WTC11 (cell line): ENCODE measurements at places on chromosomes 12 and 14.

DNA sequence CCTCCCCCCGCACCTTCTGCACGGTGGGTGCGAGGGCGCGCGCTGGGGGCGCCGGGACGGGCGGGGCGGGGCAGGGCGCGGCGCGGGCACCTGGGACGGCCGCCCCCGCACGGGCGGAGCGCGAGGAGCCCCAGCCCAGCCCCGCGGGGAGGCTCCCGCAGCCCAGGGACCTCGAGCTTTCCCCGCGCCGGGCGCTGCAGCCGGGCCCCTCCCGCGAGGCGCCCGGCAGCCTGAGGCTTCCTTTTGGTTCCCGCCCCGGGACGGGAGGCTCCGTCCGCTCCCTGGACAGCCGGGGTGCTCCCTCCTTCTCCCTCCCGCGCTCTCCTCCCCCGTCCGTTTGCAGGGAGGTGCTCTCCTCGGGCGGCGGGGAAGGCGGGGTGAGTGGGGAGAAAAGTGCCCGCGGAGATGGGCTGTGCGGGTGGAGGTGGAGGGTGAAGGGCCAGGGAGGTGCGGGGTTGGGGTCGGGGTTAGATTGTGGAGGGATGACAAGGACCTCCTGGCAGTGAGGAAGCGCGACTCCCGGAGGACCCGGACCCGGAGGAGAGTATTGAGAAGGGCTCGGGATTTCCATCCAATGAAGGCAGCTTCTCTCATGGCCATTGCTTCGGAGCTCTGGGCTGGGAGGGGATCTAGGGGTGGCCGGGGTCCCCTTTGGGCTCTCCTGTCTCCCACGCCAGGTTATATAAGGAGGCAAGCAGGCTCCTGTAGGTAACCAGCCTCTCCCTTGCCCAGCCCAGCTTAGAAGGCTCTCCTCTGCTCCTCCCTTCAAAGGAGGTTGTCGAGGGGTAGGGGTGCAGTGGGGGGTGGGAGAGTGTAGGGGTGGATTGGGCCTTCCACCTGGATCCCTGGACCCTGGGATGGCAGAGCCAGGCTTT is 645 bp downstream of the JDP2 start:
- DNase-seq: peak; percentile 21

DNA sequence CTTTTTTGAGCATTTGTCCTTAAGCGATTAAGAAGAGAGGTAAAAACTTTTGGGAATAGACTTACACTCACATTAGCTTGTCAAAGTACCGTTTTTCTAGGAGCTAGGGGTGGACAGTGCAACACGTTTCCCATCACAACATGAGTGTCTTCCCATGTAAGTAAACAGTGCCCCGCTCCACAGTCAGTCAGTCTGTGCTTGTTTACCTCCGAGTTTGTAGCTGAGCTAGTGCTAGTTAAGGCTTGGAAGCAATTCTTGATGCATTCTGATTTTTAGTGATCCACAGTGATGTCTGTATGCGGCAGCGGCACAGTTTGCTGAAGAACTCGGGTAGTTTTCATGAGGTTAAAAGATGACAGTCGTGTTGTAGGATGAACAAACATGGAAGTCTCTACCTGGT is 941 bp downstream of the ZDHHC17 start:
- DNase-seq: no peak

DNA sequence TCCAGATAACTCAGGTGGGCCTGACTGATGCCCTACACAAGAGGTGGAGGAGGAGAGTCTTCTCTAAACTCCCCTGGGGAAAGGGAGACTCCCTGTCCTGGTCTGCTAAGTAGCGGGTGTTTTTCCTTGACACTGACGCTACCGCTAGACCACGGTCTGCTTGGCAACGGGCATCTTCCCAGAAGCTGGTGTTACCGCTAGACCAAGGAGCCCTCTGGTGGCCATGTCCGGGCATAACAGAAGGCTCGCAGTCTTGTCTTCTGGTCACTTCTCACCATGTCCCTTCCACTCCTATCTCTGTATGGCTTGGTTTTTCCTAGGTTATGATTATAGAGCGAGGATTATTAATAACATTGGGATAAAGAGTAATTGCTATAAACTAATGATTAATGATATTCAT is 965.5 kb downstream of the TMEM121 start:
- peak; percentile 27 for DNase-seq

DNA sequence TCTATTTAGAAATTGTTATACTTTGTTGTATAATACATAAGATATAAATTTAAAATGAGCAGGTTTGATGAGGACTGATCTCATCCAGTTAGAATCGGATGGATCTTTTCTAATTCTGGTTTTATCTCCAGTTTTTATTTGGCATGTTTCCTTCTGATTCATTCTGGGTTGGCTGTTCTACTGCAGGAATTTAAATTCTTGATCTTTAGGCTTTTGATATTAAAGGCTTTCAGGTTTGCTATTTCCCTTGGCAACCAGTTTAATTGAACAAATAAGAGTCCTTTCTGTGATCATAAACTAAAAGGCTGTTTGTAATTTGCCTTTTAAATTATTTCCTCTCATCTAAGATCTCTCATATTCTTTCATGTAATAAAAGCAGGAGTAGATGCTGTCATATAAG is 83.4 kb downstream of the PDE6H start:
- DNase-seq: no peak

DNA sequence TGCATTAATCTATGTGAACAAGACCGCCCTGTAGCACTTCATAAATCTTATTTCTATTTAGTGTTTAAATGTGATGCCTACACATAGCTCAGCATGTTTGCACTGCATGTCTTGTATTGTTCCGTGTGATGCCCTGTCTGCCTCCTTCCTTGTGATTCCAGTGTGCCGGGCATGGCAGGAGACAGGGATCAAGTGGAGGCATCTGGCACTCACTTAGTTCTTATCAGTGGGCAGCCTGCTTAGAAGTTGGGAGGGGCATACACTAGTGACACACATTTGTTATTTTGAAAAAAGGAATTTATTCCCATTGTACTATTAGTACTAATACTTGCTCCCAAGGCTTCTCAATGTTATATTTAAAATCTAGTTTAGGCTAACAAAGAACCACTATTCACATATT is 176.4 kb downstream of the KCNA5 start:
- no peak for DNase-seq

DNA sequence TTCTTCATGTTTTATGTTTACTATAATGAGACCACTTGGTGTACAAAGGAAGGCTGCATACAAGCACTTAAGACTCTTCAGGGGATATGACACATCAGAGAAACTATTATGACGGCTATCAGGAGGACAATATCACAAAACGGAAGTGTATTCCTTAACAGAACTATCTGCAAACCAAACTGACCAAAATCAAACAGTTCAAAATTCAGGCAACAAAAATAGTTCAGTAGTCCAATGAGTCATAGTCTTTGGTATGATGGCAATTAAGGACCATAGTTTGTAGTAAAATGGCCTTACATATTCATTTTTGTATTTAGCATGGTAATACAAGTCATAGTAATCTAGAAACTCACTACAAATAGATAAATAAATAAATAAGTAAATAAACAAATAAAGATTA is 1638.7 kb upstream of the SEL1L start:
- no peak for DNase-seq

DNA sequence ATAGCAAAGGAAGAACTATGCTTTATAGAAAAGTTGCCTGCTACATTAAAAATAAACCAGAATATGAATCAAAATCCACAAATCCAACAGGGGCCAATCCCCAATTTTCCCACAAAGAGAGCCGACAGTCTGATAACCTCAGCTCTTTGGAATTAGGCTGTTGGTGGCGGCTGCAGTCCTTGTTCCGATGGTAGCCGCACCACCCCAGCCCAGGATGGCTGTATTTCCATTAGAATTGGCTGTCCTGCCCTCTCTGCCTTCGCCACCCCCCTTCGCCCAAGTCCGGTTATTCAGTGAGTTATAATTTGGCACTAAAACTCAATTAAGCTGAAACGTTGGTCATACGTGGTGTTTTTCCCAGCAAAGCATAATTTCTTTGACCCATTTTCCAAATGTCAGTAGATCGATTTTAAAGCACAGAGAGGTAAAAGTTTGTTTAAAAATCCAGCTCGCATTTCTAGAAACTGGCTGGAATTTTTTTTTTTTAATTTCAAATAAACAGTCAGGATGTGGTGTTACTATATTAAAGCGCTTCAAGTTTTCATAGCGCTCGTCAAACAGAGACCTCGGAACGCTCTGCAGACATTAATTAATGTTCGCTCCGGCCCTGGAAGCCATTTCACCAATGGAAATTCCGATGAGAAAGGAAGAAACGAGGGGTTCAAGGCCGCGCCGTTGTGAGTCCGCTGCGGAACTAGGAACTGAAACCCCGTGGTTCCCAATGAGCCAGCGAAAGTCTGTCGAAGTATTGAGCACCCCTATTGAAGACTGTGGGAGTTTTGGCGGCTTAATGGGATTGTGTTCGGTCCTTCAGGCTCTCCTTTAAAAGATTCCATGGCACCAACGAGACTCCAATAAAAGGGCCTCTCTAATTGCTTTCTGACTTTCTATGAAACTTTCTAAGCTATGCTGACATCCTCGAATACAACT is 104.8 kb upstream of the DIO3 start:
- DNase-seq: peak; percentile 38

DNA sequence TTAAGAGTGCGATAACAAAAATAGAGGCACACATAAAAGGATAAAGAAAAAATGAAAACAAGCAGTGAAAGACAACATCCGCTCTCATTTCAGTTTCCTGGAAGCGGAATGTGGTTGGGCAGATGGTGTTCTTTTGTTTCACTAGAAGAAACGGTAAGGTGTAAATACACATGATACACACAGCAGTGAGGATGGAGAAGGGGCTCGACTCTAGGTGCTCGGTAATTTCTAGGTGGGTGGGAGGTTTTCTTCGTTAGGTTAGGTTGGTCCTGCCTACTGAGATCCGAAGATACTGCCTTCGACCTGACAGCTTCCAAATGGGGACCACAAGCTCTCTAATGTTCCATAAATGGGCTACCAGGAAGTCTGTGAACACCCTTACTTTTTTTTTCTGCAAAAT is 1082.5 kb downstream of the BCL11B start:
- DNase-seq: no peak

- DNase-seq: peak; percentile 68
Measured at GRCh38 chr14:24710403-24711112, 76.6 kb upstream of the GZMB start.

GRCh38 chr14:100109594-100109955 is 44.4 kb downstream of the EVL start:
- no peak for DNase-seq

DNA sequence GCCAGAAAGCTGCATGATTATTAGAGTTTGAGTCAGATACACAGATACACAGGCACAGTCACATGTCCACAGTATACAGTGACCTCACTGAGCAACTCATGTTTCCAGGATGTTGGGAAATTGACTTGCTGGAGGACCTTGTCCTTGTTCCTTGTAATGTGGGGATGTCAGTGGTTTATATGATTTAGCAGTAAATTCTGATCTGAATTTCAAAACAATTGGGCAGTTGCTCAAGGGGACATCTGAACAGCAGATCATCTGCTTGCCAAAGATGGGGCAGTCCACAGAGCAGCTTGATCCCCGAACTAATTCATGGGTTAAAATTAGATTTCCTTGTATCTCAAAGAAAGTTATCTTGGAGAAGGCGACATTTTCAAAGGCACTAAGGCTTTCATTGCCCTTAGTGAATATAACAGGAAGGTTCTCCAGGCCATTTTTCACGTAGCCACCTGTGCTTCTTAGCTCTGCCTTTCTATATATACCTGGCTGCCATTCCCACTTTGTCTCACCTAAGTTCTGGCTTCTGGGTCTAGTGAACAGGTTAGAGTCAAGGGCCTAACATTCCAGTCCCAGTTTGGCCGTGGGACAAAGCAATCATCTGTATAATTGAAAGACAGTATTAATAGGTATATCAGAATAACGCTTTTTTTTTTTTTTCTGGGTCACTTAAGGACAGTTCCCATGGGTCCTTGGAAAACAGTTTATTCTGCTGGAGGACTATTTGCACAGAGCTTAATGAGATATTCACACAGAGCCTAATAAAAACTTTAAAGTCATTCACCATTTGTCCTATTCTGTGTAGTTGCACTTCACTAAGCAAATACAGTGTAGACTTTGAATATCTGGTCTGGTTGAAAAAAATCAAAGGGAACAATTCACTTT is 64.9 kb upstream of the STRN3 start:
- DNase-seq: no peak

GRCh38 chr12:93358058-93358457 is 19.7 kb upstream of the NUDT4 start:
- DNase-seq: no peak

GRCh38 chr12:16384732-16385131 is 37.3 kb downstream of the MGST1 start:
- no peak for DNase-seq

GRCh38 chr12:115407723-115408122 is 723.7 kb upstream of the TBX3 start:
- no peak for DNase-seq

GRCh38 chr14:105421723-105422615 is 2.3 kb downstream of the MTA1 start:
- no peak for DNase-seq

DNA sequence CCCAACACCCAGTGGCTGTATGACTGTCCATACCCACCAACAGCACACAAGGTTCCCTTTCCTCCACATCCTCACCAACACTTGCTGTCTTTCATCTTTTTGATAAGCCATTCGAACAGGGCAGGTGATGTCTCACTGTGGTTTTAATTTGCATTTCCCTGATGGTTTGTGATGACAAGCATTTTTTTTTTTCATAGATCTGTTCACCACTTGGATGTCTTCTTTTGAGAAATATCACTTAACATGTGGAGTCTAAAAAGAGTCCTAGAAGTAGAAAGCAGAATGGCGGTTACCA is 198.1 kb upstream of the DIO3 start:
- DNase-seq: no peak

- DNase-seq: no peak
Measured at GRCh38 chr12:25417071-25417470, 136.0 kb downstream of the LMNTD1 start.

GRCh38 chr14:52299692-52300278 is 14.3 kb upstream of the PTGER2 start:
- no peak for DNase-seq

DNA sequence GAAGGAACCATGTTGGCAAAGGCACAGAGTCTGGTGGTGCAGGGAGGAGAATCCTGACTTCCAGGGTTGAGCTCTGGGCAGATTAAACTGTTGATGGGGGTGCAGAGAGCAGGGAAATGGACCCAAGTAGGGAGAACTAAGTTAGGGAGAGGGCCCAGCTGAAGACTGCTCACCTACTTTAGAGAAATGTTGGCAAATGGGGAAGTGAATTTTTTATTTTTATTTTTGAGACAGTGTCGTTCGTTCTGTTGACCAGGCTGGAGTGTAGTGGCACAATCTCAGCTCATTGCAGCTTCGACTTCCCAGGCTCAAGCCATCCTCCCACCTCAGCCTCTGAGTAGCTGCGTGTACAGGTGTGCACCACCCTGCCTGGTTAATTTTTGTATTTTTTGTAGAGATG is 32.1 kb upstream of the TUBA1A start:
- DNase-seq: no peak

GRCh38 chr12:130754234-130754901 is 38.3 kb upstream of the RIMBP2 start:
- DNase-seq: no peak
